ENCODE measurements at places on chromosomes 11 and 22.

DNA sequence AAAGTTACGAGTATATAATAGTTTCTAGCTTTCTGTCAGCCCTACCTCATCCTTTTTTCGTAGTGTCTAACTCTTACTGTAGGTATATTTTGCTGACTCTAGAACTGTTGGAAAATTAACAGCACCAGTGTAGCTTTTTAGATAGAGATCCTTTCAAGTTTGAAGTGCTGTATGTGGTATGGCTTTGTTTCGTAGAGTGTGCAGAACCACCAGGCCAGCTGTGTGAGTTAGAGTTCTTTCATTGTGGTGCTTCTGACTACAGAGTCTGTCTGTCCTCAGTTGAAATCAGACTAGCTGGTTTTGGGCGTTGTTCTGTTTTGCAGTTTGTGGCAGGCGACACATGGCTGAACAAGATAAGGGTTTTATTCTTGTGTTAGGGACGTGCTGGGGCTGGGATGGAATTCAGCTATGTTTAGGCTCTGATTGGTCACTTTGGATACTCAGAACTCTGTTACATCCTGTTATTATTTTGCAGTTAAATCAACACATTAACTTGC is 3.2 kb downstream of the ARHGEF12 start:
- DNase-seq, result peak; percentile 15

- no peak for DNase-seq
These were observed 71.4 kb downstream of the SLC1A2 start for GRCh38 chr11:35347921-35348331.

DNA sequence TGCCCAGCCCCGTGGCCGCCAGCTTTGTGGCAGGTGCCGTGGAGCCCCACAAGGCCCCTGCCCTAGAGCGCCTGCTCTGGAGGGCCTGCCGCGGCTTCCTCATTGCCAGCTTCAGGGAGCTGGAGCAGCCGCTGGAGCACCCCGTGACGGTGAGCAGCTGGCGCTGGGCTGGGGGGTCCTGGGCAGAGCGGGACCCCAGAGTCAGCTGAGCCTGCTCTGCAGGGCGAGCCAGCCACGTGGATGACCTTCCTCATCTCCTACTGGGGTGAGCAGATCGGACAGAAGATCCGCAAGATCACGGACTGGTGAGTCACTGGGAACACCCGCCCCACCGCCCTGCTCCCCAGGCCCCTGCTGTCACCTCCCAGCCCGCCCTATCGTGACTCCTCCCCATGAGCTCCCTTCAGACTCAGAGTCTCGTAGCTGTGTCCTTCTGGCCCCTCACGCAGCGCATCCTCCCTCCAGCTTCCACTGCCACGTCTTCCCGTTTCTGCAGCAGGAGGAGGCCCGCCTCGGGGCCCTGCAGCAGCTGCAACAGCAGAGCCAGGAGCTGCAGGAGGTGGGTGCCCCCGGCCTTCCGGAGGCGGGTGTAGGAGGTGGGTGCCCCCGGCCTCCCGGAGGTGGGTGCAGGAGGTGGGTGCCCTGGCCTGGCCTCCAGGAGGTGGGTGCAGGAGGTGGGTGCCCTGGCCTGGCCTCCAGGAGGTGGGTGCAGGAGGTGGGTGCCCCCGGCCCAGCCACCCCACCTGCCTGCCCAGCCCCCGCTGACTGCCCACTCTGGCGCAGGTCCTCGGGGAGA is 4.7 kb downstream of the TCIRG1 start:
- no peak for DNase-seq

DNA sequence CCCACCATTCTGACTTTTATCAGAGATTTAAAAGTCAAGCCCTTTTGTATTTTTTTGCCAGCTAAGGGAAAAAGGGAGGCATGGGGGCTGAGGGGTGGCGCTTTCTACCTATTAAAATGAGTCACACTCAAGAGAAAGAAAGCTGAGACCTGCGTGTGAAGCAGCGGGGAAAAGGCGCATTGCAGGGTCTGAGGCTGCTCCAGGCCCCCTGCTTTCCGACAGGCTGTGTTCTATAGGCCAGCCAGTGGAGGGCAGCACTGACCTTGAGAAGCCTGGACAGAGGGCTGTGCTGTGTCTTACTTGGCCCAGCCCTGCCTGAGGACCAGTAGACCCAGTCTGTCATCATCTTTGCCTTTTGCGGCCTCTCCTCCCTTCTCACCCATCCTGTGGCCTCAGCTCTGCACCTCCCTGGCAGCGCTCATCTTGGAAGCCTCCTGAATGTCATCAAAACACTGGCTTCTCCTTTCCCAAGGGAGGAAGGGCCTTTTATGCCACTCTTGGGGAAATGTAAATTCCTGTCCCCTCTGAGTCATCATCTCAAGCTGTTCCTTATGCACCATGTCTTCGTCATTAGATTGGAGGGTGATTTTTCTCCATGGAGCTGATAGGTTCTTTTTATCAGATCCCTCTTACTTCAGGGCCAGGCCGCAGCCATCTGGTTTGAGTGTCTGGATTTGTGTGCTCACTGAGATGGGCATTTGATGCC is 12.6 kb upstream of the MAPK8IP1 start:
- peak; percentile 74 for DNase-seq

GRCh38 chr11:23990346-23991164 is 506.3 kb upstream of the LUZP2 start:
- DNase-seq, result no peak

DNA sequence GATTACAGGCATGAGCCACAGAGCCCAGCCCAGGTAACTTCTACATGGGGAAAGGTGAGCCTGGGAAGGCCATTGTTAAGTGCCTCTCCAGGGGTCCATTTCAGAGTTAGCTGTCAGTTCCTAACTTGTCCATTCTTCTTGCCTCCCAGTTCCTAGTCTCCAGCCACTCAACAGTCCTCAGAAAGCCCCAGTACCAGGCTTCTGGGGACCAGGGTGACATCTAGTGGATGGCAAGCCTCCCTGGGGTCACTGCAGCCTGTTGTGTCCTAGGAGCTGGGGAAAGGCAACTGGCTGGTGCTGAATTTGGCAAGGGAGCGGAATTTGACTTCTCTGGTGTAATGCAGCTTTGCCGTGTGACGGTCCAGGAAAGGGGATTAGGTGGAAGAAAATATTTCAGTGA is 2.1 kb downstream of the LGALS12 start:
- DNase-seq, result peak; percentile 43

- no peak for DNase-seq
These were observed 4.3 kb downstream of the DHCR7 start for GRCh38 chr11:71443736-71444445.

DNA sequence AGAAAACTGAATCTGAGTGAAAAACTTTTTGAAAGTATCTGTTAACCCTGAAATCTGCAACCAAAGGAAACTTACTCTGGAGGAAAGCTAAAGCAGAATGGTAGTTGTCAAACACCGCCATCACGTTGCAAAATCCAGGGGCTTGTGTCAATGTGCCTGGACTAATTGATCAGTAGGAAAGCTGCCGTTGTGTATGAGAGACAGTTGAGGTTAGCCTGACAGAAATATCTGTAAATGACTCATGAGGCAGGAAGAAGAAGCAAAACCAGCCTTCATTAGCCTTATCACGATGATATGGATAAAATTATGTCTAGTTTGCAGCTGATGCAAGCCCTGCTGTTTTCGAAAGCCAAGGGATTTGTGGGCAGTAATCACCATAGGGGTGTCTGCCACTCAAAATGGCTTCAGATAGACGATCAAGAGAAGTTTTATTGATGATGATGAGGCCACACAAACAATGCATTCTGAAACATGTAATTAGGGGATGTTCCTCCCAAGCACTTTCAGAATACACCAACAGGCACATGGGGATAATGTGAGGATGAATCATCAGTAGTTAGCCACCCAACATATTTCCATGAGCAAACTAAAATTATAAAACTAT is 8.9 kb downstream of the SCGB1A1 start:
- no peak for DNase-seq

- no peak for DNase-seq
These were observed 219.9 kb downstream of the HIPK3 start for GRCh38 chr11:33476945-33477606.

- DNase-seq, result no peak
These were observed 137.2 kb downstream of the GRIK4 start for GRCh38 chr11:120648771-120649170.

Measured in NCI-H524 (cell line).